ENCODE measurements at places on chromosomes 11 and 22. TPM values are rescaled to one million over a fixed set of nuclear protein-coding genes. Genes with fewer than 3 reads are reported as not detected.
A peak's percentile ranks its signal among the peaks of the same experiment; 100 is the strongest.

GRCh38 chr11:5362017-5362625 lies 10.8 kb downstream of the OR51B6 start:
- DNase-seq, result no peak

GRCh38 chr22:35380537-35381423 lies at the start of gene HMOX1:
Gene HMOX1, plus strand, starts transcription at chr22:35381096. Its CDS starts 78 bp downstream, at chr22:35381174.
- peak; percentile 91 for DNase-seq

DNA sequence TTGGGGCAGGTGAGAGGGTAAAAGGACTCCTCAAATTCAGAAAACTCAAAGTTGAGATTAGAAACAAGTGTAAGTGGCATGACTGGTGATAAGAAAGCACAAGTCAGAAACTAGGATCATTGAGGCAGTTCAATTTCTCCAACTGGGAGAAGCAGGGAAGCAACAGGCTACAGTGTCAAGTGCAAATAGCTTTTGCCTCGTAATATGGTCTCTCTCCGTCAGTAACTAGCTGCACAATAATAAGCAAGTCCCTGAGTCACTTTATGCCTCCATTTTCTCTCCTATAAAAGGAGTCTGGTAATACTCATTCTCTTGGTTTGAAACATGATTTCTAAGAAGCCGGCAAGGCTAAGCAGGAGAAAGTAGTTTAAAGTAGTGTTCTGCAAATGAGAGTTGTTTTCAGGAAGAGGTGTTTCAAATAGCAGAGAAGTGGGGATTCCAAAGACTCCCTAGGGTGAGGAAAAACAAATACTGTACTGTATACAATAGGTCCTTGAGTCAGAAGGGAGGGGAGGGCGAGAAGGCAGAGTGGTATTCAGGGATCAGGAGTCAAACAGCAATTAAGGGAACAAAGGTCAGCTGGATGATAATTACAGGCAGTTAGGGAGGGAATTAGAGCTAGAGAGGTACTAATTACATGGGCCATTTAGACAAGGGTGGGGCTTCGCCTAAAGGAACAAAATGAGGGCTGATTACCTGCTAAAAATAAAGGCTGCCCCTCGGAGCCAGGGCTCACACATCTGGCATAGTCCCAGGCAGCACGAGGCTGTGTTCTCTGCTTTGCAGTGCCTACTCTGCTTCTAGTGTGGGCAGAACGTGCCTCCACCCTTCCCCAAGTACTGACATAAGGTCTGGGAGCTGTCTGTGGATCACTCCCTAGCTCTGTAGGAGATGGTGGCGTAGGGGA lies 96.0 kb upstream of the BDNF start:
- DNase-seq, result no peak

- DNase-seq, result peak; percentile 82
Measured at GRCh38 chr11:76669901-76670484, 554 bp downstream of the LRRC32 start.

DNA sequence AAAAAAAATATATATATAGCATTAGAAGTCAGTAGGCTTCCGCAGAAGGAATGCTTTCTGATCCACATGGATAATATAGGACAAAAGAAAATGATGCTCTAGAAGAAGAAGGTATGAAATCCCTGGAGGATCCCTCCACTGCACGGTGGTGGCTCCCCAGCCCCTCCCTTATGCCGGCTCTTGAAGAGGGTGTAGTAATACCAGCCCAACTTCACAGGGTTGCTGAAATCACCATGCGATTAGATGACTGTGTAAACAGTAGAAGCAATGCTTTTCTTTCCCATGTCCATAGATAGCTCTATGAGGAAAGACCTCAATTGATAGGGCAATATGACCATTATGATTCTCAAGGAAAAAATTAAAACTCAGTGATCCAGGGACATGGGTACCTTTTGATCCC lies 3.2 kb upstream of the ETS1 start:
- DNase-seq, result no peak

GRCh38 chr11:9903579-9903978 lies 239.7 kb downstream of the SWAP70 start:
- no peak for DNase-seq

DNA sequence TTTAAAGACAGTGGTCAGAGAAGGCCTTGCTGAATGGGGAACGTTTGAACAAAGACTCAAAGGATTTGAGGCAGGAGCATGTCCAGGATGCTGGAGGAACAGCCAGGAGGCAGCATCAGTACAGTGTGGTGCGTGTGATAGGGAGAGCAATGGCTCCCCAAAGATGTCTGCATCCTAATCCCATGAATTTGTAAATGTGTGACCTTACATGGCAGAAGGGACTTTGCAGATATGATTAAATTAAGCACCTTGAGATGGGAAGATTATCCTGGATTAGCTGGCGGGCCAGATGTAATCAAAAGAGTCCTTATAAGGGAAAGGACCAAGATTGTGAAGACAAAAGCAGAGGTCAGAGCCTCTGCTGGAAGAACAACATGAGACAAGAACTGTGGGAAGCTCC lies 24.6 kb upstream of the FAT3 start:
- no peak for DNase-seq

DNA sequence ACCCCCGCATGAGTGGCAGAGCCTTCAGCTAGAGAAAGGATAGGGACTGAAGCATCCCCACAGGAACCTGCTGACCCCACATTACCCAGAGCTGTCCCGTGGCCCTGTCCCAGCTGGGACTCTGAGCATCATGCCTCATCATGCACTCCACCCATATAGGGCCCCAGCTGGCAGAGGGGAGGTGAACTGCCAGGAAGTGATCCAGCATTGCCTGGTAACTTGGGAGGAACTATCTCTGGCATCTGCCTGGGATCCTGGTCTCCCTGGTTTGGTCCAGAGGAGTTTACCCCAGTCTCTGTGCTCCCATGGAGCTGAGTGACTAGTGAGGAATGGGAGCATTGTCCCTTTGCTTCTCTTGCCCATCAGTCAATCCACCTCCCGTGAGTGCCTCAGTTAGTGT lies 228.8 kb downstream of the GRIK4 start:
- no peak for DNase-seq

DNA sequence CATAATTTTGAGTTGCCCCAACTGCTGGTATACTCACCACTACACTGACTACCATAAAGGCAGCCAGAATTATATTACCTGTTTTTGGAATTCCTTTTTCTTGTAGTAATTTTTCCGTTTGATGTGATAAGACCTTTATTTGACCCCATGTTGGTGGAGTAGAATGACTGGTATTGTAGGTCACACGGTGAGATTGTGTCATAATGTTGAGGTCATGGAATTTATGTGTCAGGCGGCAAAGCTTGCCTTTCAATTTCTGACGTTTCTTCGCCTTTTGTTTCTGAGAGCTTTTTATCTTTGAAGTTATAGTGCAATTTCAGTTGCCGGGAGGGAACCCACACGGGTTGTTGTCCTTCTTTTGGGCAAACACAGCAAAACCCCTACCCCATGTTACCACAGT lies 13.0 kb downstream of the OR52K1 start:
- peak; percentile 2 for DNase-seq

GRCh38 chr11:62882431-62882749 lies 1.7 kb downstream of the SLC3A2 start:
- no peak for DNase-seq

- no peak for DNase-seq
Measured at GRCh38 chr11:85464283-85464682, 162.9 kb downstream of the DLG2 start.

DNA sequence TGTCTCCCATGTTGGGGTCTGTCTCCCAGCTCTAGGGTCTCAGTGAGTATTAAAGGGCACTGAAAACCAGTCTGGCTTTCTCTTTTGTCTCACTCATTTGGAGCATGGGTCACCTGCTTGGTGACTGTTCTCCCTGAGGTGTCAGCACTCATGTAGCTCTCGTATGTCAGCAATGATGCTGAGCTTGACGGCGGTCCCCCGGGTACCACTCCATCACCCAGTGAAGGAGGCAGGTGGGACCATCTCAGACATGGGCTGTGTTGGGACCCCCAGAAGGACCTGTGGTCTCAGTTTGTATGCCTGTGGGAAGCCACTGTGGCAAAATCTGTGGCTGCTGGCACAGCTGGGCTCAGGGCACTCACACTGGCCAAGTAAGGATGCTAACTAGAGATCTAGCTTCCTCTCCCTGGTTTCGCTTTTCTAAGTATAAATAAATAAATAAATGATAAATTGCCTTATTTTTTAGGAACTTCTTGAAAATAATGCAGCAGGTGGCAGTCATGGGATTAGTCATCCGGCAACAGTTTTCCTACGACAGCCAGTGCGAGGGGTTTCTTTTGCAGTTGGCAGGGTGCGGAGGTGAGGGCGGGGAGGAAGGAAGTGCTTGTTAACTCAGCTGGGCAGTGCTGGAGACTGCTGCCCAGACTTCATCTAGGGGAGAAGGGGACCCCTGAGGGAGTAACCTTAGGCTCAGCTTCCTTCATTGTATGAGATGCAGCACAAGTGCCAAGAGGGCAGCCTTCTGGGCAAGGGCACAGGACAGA lies 48.8 kb downstream of the OSBP2 start:
- peak; percentile 91 for DNase-seq

- DNase-seq, result peak; percentile 69
Measured at GRCh38 chr11:63670433-63671321, 499 bp downstream of the ATL3 start.

- no peak for DNase-seq
Measured at GRCh38 chr11:27907091-27907490, 200.9 kb downstream of the KIF18A start.

DNA sequence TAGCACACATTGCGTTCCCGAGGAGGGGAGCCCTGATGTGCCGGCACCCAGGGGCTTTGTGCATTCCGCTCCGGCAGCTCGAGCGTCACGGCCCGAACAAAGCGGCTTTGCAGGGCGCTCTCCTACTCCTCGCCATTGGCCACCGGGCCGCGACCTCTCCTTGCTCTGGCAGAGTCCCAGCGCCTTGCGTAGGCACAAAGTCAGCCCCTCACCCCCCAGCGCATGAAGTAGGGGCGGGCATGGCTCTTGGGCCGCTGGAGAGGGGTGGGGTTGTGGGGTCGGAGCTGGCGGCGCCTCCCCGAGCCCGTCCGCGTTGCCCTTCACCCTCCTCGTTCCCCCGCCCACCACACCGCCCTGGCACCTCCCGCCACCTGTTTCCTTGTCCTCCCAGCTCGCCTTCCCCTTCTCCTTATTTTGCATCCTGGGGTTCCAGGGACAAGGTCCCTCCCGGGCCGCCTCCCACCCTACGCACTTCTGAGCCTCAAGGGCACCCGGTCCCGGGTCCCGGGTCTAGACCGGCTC lies 753 bp upstream of the PPARA start:
- peak; percentile 31 for DNase-seq

GRCh38 chr11:79087238-79087960 lies 353.4 kb downstream of the TENM4 start:
- DNase-seq, result peak; percentile 33

DNA sequence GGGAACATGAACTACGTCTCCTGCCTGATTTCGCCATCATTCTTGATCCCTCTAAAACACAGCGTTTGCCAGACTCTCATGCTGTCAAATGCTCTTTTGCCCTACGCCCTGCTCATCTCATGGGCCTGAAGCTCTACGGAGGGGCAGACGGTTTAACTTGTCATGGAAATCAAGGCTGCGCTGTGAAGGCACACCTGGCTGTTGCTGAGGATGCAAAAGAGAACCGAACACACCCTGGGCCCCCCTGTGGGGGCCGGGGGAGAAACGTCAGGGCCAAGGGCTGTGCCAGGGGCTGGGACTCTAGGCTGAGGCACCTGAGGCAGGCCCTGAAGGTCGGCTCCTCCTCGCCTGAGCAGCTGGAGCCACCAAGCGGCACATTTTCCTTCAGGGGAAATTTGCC lies 957.2 kb downstream of the BRD1 start:
- no peak for DNase-seq

DNA sequence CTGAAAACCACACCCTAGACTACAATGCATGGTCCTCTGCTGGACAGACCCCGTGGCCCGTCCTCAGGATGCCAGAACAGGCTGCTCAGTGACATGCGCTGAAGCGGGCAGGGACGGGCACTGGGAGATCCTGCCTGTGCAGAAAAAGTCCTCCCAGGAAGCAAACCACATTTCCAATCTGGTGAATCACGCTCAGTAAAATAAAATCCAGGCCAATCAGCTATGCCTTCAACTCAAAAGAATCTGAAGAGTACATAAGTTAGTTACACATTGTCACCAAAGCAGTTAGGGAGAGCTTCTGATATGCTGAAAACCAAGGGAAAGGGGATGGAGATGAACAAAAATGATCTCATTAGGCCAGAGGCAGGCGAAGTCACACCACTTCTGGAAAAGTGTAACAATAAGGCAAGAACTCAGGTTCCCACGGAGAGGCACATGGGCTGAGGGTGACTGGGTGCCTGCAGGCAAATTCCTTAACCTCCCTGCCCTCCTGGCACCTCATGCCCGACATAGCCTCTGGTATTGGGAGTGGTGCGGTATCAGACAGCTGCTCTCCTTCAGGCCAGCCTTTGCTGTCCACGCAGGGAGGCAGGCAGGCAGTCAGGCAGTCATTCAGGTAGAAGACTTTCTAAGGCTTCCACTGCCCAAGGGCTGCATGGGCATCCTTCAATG lies 66.4 kb downstream of the APOL5 start:
- DNase-seq, result no peak

GRCh38 chr11:131979364-131979763 lies 608.9 kb downstream of the NTM start:
- DNase-seq, result no peak

DNA sequence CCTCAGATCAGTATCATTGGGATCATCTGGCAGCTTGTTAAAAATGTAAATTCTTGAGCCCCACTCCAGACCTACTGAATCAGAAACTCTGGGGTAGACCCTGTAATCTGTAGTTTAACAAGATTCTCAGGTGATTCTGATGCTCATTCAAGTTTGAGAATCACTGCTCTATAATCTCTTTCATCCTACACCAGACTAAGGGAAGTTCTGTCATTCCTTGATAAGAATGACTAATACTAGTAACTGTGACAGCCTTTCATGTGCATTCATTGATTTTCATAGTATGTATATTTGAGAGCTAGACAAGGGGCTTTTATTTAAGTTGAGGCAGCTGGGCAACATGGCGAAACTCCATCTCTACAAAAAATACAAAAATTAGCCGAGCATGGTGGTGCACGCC lies 30.0 kb downstream of the NAT10 start:
- no peak for DNase-seq

- DNase-seq, result no peak
Measured at GRCh38 chr11:117535201-117535849, 207.7 kb downstream of the CEP164 start.

GRCh38 chr11:78432956-78433355 lies 15.3 kb upstream of the GAB2 start:
- DNase-seq, result no peak

- no peak for DNase-seq
Measured at GRCh38 chr11:1130276-1131032, 27.3 kb upstream of the MUC5AC start.

GRCh38 chr11:76708972-76709660 lies 38.6 kb upstream of the LRRC32 start:
- DNase-seq, result no peak

The OVCH2 gene
- not detected for total RNA-seq

The ANGPTL5 gene
- total RNA-seq, result not detected

The MMP3 gene
- not detected for total RNA-seq

The OR52N4 gene
- not detected for total RNA-seq

The IL18 gene
- total RNA-seq, result 0.33 TPM

The MRGPRF gene
- total RNA-seq, result 0.05 TPM

The BBOX1 gene
- not detected for total RNA-seq

The SAA2 gene
- total RNA-seq, result 2.0 TPM

The MMP13 gene
- total RNA-seq, result not detected

The CSNK2A3 gene
- total RNA-seq, result 7.1 TPM

The PANX3 gene
- not detected for total RNA-seq

The CERK gene
- 87.8 TPM for total RNA-seq

The SLC25A18 gene
- total RNA-seq, result not detected

The APOA5 gene
- not detected for total RNA-seq

The KRTAP5-1 gene
- total RNA-seq, result not detected
